ENCODE measurements at places on chromosomes 1 and 21.
A peak's percentile ranks its signal among the peaks of the same experiment; 100 is the strongest.

DNA sequence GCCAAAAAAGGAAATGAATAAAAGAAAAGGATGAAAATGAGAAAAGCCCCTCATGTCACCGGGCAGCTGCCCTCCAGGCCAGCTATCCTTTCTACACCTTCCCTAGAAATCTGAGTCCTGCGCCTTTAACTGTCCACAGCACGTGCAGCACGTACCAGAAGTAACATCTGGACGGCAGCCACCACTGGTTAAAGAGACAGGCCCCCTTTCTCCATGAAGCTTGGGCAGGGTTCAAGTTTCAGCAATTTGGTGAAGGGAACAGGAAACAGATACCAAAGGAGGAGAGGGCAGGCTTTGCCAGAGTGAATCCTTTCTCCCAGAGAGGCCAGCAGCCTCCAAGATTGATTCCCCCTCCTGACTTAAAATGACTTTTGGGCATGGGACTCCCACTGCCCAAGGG lies 3.6 kb upstream of the KIAA2013 start:
- DNase-seq = no peak

DNA sequence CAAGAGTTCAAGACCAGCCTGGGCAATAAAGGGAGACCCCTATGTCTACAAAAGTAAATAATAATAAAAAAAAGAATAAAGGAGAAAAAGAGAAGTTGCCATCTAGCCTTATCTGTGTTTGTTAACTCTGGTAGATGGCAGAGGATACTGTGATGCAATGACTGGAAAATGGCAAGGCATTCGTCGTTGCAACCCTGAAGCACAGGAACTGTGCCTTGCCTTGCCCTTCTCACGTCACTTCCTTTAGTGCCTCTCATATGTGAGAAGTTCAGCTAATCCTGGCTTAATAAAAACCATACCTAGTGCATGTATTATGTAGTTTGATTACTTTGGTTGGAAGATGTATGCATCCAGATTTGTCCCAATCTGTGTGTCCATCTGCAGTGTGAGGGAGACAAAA lies 25.8 kb upstream of the PIGC start:
- DNase-seq = no peak

DNA sequence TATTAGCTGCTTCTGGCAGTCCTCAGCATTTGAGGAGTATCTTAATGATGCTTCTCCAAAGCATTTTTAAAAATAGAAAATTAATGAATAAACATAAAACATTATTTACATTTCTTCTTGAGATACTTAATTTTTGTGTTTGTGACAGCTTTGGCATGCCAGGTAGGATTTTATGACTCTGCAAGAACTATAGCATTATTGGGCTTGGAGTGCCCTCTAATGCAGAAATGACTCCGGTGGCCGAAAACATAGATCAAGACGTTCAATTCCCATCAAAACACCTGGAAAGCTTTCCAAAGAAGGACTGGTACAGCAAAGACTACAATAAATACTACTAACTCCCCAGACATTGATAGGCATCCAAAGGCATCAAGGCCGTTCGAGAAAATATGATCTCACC lies 366.4 kb upstream of the CXADR start:
- no peak for DNase-seq

DNA sequence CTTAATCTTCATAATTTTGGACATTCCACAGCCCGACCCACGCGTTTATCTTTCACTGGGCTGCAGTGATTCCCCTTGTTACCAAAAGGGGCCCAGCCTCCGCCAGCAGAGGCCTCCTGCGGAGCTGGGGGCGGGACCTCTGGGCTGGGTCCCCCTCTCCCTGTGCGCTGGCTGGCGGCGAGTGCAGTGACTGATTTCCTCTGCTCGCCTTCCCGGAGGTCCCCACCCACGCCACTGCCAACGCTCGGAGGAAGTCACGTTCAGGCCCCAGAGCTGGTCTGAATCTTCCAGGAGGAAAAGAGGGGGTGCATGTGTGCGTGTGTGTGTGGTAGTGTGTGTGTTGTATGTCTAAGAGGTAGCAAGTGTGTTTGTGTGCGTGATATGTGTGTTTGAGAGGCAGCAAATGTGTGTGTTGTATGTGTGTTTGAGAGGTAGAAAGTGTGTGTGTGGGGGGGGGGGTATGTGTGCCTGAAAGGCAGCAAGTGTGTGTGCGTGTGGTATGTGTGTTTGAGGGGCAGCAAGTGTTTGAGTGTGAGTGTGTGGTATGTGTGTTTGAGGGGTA lies 35.0 kb upstream of the JAK1 start:
- DNase-seq = no peak

GRCh38 chr1:26887125-26887524 lies 3.0 kb downstream of the GPN2 start:
- DNase-seq = no peak

GRCh38 chr1:34928699-34929496 lies 552 bp downstream of the DLGAP3 start:
- no peak for DNase-seq

DNA sequence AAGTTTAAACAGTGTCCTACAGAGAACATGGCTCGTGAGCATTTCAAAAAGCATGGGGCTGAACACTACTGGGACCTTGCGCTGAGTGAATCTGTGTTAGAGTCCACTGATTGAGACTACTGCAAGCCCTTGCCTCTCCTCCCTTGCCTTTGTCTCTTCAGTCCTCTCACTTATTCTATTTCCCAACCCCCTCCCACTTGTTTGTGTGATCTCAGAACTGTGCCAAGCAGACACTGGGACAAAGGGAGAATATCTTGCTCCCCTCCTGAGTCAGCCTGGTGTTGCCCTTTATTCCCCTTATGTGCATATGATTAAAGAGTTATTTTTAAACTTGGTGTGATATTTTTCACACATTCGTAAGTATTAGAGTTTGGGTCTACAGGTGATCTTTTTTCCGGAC lies 11.1 kb upstream of the RPRD2 start:
- DNase-seq = no peak

GRCh38 chr1:41485605-41486004 lies 1.1 kb upstream of the EDN2 start:
- DNase-seq = no peak

DNA sequence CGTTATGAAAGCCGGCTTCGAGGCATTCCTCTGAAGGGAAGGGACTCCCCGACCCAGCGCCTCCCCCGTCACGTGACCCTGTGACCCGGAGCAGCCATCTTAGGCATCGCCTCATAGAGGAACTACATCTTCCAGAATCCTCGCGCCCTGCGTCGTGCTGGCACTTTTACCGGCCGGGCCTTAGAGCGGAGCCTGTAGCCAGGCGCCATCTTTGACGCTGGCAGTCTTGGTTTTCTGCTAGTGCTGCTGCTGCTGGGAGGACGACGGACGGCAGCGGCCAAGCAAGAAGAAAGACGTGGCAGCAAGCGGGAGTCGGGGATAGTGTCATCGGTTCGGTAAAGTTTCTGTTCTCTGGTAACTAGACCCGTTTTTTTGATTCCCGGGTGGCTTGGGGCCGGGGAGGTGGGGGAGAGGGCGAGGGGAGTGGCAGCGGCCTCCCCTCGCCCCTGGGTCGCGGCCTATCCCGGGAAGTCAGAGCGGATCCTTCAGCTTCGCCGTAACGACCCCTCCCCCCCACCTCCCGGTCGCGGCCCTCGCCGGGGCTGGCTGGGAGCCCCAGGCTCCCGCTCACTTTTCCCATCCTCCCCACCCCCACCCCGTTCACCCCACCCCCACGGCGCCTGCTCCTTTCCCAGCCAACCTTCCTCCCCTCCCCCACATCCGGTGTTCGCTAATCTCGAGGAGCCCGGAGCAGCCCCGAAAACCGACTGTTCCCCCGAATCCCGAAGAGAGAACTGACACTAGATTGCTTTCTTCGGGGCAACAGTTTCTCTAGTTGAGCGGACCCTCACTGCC lies at the start of the genes ZBED6 and ZC3H11A:
TSS of gene ZBED6 (plus strand) at position 183 of the 795 bp plus-strand sequence. CDS start 1,900 bp downstream, outside the sequence.
TSS of gene ZC3H11A (plus strand) at position 183 of the 795 bp plus-strand sequence. CDS start 21,448 bp downstream, outside the sequence.
- DNase-seq = peak; percentile 92

- DNase-seq = no peak
Measured at GRCh38 chr1:40789661-40790430, 6.3 kb downstream of the KCNQ4 start.

GRCh38 chr1:210251680-210252490 lies 19.3 kb downstream of the SERTAD4 start:
- peak; percentile 40 for DNase-seq

DNA sequence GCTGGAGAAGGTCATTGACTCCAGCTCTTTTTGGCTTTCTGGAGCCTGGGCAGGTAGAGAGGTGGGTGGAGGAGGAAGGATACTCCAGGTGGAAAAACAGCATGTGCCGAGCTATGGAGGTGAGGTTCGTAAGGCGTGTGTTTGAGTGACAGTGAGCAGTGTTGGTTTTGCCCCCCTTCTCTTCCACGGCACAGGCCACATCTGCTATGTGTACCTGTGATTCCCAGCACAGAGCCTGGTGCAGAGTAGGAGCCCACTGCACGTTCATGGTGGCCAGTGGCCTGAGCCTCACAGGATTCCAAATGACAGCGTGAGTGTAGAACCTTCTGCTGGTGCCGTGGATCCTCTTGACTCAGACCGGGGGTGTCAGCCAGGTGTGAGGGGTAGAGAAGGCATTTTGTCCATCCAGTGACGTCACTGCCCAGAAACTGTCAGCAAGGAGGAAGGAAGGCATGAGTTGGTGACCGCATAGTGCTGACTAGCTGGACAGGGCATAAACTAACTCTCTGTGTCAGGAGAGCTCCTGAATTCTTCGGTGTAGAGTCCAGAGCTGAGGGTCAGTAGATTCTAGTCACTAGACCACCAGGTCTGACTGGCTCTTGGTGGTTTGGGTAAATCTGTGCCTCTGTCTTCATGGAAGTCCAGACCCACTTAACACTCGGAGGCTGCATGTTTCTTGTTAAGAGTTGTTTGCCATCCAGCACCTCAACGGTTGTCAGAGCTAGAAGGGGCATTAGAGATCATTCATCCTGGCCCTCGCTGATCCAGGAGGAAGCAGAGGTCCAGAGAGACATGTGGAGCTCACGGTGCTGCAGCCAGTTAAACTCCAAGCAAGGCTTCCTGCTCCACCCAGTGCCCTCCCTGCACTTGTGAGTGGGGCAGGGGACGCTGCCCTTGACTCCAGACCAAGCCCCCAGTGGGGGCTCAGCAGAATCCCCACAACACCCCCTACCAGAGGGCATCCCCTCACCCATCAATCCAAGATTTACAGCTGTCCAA lies 3.8 kb downstream of the QSOX1 start:
- DNase-seq = peak; percentile 4

DNA sequence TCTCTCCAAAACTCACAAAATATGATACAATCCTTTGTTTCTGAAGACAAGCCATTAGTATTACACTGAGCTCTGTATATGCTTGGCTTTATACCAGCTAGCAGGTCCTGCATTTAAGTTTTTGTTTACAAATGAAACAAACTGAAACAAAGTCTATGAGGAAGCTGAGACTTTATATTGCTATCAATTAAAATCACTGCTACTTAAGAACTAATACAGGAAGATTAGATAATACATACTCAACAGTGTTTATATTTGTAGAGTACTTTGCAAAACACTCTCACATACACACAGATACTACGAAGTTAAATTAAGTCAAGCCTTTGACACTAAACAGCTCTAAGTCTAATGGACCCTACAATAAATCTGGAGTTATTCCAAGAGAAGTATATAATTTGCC lies 247.4 kb downstream of the CRB1 start:
- DNase-seq = no peak

GRCh38 chr1:41476807-41477361 lies 7.6 kb downstream of the EDN2 start:
- no peak for DNase-seq

- DNase-seq = no peak
Measured at GRCh38 chr1:246086191-246086590, 420.9 kb downstream of the SMYD3 start.

GRCh38 chr21:35697321-35697808 lies 363.0 kb downstream of the SETD4 start:
- DNase-seq = no peak

DNA sequence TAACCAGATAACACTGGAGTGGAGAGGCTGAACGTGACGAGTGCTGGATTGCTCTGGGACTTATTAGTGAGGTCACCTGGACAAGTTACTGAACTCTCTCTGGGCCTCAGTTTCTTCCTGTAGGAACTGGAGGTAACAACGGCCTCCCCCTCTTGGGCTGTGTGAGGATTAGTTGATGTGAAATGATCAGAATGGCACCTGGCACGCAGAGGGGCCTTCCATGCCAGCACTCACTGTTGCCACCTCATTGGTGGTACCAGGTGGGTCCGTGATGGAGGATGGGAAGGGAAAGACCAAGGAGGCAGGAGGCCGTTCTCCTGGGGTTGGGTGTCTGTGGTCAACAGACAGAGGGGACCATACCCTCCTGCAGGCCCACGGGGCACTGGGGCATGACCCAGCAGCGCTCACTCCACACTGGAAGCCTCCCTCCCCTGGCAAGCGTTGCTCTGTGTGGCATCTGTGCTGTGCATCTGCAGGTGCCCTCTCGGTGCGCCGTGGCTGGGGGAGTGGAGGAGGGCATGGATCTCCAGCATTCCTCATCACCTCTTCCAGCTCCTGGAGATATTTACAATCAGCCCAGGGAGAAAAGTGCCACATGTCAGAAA lies 349.5 kb upstream of the VAMP3 start:
- no peak for DNase-seq

DNA sequence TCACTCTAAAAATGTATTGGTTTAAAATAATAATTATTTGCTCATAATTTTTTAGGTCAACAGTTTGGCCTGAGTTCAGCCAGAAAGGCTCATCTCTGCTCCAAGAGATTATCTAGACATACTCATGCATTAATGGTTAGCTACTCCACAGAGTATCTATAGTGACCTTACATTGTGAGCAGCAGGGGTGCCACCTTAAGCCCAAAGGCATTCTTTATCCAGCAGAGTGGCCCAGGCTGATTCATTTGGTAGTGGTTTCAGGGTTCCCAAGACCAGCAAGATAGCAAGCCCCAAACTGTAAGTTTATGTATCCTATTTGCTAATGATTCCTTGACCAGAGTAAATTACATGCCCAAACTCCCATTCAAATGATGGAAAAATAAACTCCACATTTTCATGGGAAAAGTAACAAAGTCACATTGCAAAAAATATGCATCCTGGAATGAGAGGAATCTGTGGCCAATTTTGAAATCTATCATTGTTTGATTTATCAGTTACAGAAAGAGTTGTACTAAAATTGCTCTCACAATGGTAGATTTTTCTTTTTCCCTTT lies 182.6 kb upstream of the KCNK2 start:
- DNase-seq = no peak

DNA sequence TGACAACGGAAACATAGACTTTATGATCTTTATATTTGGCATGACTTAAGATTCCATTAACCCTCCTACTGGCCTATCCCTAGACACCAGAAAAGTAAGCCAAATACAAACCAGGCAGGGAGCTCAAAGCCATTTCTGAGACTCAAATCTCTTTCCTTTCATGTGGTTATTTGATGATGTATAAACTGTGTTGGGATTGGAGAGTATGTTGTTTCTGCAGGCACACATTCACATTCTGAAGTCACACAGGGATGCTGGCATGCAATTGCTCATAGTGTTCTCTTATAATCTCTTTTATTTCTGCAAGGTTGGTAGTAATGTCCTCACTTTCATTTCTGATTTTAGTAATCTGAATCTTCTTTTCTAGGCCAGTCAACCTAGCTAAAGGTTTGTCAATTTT lies 5.8 kb downstream of the ZMYND12 start:
- DNase-seq = no peak

GRCh38 chr1:23525558-23526250 lies 5.3 kb downstream of the E2F2 start:
- no peak for DNase-seq

GRCh38 chr1:9903801-9904527 lies 6.1 kb downstream of the CTNNBIP1 start:
- no peak for DNase-seq

All from D721Med (cell line).